Bone marrow (tissue), 2 donors: ENCODE measurements at places on chromosomes 4 and X.

- no peak for DNase-seq
These were observed 2.7 kb downstream of the PDLIM5 start for GRCh38 chr4:94454405-94454804.

GRCh38 chr4:159016593-159017024 is 86.3 kb upstream of the RAPGEF2 start:
- DNase-seq = no peak

DNA sequence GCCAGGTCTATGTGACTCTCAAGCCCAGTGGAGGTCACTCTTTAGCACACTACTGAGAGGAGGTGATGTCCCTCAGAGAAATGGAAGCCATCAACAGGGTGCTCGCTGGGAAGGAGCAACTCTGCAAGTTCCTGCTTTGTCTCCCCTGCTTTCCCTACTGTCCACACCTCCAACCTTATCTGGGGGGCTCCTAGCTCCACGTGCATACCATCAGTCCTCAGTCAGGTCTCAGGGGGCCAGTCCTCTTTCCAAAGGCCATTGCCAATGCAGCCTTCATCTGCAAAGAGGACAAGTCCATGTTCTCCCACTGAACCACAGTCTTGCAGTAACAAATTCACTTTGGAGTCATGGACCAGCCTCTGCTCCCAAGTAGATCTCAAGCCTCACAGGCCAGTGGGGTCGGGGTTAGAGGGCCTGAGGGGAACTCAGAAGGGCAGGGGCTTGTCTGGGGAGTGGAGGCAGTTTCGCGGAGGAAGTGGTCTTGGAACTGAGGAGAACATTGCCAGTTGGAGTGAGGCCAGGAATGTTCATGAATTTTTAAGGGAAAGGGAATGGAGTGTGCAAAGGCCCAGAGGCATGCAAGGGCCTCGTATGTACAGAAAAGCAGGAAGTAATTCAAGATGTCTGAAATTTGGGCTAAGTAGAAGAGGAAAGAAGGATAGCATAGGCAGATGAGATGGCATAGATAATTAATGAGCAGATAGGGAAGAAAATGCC is 8.9 kb downstream of the RTL5 start:
- DNase-seq = no peak

- DNase-seq = no peak
These were observed 3.5 kb upstream of the VMA21 start for GRCh38 chrX:151393514-151393913.

- DNase-seq = no peak
These were observed 36.5 kb upstream of the LINC00632 start for GRCh38 chrX:140672840-140673731.

DNA sequence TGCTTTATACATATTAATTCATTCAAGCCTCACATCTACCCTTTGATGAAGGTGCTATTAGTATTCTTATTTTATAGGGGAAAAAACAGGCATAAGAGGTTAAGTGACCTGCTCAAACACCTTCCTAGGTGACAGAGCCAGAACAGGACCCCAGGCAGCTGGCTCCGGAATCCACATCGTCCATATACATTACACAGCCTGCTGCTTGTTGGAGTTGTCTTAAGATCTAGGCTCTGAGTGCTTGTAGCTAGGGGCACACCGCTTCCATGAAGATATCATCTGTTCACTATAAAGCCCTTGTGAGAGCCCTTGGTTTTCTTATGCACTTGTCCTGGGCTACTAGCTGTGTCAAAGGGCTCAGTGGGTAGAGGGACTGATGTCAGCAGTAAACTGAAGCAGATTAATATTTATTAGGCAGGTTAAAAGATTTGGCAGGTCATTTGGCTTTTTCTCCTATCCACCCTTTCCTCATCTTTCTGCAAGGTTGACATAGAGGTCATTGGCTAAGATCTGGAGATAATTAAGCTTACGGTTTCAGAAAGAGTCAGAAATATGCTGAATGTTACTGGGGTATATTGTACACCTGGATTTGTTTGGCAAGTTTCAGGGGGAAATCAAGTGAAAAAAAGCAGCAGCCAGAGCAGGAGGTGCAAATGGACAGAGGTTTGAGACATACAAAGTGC is 195.4 kb downstream of the SOWAHB start:
- no peak for DNase-seq
